ENCODE measurements at places on chromosomes 2 and 18.
A peak's percentile ranks its signal among the peaks of the same experiment; 100 is the strongest.

DNA sequence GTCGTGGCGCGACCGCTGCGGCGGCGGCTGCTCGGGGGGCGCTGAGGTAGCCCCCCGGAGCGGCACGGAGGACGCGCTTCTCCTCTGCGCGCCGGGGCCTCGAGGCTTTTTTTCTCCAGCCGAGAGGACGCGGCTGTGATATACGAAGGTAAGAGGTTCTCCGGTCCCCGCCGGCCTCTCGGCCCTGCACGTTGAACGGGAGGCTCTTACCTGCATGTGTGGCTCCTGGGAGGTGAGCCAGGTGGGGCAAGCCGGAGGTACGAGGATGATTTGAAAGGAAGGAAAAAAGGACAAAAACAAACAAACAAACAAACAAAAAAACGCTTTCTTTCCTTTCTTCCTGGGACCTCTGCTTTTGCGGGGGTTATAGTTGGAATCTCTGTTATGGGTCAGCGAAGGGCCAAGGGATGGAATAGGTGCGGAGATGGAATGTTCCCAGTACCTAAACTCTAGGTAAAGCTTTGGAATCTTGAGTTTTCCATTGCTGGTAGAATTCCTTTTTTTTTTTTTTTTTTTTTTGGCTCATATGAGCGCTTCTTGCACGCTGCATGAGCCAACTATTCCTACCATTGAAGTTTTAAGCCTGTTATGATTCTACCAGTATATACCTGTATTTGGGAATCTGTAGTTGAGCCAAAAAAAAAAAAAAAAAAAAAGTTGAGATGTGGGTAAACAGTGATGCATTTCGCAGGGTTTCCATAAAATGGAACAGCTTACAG is 674 bp downstream of the PTPN4 start:
- no peak for DNase-seq

- peak; percentile 41 for DNase-seq
Measured at GRCh38 chr2:11482473-11483035, 16.6 kb upstream of the E2F6 start.

- DNase-seq = no peak
Measured at GRCh38 chr18:40355726-40356125, 1599.3 kb upstream of the PIK3C3 start.

GRCh38 chr2:101803128-101803527 is 105.6 kb downstream of the MAP4K4 start:
- DNase-seq = no peak

- DNase-seq = no peak
Measured at GRCh38 chr2:197850882-197851450, 46.6 kb downstream of the PLCL1 start.

DNA sequence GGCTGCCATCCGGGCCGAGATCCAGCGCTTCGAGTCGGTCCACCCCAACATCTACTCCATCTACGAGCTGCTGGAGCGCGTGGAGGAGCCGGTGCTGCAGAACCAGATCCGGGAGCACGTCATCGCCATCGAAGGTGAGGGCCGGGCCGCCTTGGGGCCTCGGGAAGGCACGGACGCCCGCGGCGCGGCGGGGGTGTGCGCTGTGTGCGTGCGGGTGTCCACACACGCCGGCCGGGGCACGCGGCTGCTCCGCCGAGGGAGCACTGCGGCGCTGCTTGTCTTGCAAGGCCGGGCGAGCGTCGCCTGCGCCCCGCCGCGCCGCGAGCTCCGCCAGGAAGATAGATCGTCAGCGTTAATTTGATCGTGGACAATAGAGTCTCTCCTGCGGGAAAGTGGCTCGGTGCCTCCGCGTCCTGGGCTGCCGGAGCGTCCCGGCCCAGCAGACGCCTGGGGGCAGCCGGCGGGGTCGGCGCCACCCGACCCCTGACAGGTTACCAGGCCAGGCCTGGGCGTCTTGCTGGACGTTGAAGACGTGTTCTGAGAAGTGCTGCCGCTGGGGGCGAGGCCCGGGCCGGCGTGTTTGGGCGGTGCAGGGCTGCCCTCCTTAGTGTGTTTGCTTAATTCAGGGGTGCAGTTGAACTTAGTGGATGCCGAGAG is 1.0 kb downstream of the AGAP1 start:
- peak; percentile 73 for DNase-seq

DNA sequence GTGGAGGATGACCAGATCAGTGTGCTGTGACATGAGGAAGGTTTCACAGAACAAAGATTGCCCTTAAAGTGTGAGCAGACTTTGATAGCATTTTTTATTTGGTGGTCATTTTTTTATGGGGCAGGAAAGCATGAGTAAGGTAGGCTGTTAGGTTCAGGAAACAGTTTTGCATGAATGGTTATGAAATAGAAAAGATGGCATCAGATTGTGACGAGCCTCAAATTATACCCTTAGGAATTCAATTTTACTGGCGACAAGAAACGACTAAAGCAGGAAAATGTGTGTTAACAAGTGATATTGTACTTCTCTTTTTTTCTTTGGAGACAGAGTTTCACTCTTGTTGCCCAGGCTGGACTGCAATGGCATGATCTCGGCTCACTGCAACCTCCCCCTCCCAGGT is 44.7 kb downstream of the PIK3C3 start:
- no peak for DNase-seq

DNA sequence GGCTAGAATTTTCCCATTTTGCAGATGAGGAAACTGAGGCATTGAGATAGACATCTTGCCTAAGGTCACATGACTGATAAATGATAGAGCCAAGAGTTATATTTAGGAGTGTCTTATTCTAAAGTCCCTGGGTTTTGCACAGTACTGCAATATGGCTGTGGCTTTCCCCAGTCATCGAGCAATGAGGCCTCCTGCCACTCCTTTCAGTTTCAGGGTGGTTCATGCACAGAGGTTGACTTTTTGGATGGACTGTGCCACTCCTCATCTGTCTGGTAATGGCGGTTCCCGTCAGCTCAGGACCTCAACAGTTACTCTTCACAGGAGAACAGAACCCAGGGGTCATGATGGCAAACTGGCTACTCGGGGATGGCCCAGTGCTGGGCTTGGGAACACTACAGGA is 131.1 kb downstream of the ACKR3 start:
- no peak for DNase-seq

Measured in GM03348 (cell line).